ENCODE measurements at places on chromosomes 7 and 10. TPM values are rescaled to one million over a fixed set of nuclear protein-coding genes. Genes with fewer than 3 reads are reported as not detected.

DNA sequence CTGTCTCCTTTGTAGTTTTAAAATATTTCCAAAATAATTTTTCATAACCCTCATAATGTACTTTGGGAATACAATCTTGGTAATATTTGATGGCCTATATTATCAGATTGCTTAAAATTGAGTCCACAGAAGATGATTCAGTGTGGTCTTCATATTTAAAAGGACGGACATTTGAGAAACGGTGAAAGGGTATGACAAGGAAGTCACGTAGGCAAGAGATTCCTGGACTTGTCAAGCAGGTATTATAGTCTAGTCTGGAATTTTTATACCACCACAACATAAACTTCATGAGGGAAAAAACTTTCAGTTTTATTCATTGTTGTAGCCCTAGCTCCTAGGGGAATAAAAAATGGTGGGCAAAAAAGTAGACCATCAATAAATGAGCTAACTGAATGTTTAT lies 82.3 kb downstream of the KMT2E start:
- DNase-seq = no peak

DNA sequence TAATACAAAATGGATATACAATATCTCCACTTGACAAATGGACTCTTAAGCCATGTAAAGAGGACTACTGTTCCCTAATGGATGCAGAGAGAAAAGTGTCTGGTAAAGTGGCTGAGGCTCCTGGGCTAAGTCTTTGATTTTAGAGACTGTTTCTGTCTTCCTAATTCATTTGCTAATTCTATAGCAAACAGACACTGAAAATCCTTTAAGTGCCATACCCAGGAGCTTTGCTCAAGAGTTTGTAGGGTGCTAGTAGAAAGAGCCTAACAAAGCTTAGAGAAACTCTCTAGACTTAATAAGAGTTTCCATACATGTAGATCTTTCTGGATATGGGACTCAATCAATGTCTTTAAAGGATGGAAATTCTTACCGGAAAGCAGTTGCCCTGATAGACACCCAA lies 16.7 kb downstream of the CEP55 start:
- no peak for DNase-seq

- DNase-seq = peak; percentile 41
Observed at GRCh38 chr10:31771331-31771831, 157.2 kb downstream of the ARHGAP12 start.

GRCh38 chr7:95589031-95589430 lies 7.3 kb downstream of the PDK4 start:
- DNase-seq = no peak

DNA sequence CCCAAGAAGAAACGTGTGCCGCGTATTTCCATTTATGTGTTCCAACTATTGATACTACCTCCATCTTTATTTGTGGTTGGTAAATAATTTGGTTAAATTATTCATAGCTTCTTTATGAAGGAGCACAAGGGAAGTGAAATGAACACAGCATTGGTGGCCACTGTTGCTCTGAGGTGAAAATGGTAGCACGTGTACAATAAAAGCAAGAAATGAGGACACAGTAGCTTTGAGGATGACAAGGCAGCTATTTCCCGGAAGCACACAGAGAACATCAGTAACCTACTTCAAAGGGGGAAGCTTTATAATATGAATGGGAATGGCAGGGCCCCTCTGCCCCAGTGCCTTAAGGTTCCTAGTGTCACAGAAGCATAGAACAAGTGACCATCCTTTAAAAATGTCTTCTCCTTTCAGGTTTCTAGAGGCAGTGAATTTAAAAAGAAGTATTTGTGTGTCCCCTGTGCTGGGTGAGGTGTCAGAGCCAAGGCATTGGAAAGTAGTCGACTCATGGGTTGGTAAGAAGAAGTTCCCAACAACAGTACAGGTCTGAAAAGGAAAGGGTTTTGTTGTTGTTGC lies 78.8 kb downstream of the SGMS1 start:
- no peak for DNase-seq

Gene GTF2IRD1
- 10.0 TPM for total RNA-seq
